Left renal cortex interstitium (tissue), 4 donors: ENCODE measurements at places on chromosomes 11 and 22. TPM values are rescaled to one million over a fixed set of nuclear protein-coding genes. Genes with fewer than 3 reads are reported as not detected.

Gene SCGB1C1
- 0.44 TPM for polyA plus RNA-seq

GRCh38 chr11:86174101-86175046 lies 70.2 kb upstream of the EED start:
- no peak for DNase-seq

DNA sequence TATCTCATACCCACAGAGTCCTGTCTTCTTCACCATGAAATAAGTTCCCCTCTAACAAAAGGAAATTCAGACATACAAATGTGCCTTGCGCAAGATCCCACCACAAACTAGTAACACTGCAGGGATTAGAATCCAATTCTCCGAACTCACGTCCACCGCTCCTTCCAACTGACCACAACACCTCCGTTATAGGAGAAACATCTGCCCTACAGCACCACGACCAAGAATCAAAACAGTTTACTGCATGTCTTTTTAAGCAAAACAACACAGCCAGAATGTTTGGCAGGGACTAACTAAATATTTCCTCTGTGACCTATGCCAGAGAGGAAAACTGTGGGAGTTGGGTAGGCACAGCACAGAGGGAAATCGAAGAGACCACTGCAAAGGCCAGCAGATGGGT lies 72.7 kb upstream of the AKIP1 start:
- DNase-seq: no peak

- no peak for DNase-seq
Measured at GRCh38 chr11:117814766-117815261, 9.7 kb downstream of the FXYD2 start.

DNA sequence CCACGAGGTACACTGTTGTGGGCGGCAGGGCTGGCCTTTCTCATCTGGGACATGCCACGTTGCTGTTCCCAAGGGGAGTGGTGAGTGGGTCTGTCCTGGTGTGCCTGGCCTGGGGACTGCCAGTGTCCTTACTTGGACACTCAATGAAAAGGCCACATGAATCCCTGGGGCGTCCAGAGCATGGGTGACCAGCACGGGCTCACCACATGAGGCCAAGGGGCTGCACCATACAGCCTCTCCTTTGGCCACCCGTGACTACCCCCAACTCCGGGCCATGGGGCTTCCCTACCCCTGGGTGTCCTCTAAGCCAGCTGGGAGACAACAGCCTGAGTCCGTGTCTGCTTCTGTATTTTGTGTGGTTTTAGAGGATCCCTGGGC lies 20.2 kb upstream of the TXNRD2 start:
- DNase-seq: no peak

Gene RAB38
- polyA plus RNA-seq: 18.8 TPM

DNA sequence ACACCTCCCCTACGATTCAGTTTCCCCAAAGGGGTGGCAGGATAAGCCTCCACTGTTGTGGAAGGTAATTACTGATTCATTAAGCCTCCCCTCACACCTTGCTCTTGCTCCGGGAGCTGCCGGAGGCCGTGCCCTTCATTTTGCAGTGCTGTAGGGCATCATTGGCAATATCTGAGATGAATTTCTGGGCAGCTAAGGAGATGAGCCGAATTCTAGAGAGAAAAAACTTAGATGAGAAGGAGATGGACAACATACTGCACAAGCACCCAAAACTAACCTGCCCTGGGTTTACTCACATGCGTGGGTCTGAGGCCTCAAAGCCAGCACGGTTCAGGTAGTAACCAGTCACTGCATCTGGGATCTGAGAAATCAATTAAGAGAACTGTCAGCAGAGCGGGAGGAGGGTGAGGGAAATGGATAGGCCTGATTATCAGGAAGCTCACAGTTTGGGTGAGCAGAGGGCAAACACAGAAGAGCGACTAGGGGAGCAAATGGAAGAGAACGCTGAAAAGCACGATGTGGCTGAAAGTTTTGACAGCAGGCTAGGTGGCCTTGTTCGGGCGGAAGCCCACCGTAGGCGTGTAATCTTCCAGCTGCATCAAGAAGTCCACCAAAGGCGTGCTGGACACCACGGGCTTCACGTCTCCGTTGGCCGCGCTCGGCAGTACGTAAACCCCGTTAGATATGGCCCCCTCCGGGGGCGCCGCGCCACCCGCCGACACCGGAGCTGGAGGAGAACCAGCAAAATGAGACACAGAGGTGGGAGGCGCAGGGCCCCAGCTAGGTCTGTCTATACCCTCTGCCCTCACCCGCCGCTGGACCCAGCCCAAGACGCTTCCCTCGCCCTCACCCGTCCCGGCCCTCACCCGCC lies 689 bp downstream of the TAF10 start:
- DNase-seq: no peak

DNA sequence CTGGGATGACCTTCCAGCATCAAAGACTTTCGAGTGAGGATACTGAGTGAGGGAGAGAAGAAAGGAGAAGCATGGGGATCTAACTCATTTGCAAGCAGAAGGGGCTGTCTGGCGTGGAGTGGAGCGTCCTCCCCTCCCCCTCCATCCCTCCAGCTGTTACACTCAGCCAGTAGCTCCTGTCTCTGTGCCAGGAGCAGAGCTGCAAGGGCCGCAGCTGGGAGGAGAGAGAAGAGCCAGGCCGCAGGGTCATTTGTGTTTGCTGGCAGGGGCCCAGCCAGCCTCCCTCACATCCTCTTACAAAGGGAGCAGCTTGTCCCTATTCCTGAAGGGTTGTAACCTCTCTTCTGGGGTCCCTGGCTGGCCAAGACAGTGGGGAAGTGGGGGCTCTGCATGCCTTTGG lies 57.9 kb downstream of the NECTIN1 start:
- DNase-seq: no peak

DNA sequence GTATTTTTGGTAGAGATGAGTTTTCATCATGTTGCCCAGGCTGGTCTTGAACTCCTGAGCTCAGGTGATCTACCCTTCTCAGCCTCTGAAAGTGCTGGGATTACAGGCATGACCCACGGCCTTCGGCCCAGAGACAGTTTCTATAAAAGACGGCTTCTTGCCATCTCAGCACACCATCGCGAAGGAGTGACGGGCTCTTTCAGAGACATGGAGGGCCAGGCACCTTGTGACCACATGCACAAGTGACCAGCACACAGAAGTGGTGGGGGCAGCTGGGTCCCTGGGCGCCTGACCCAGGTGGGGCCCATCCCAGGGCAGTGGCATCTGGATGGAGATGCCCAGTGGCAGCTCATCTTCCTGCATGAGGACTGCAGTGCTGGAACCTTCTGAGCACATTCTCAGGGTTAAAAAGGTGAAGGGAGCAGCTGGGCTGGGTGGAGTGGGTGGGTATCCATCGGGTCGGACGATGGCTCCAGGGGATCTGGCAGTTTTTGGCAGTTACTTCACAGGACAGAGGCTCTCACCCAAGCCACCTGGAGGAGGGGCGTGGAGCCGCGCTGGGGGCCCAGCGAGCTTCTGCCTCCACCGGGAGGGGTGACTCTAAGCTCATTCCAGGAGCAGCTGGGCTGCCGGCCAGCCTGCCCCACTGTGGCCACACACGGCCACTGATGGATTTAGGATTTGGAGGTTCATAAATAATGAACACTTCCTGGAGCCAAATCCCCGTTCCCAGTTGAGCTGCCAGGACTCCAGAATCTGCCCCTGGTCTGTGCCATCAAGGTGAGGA lies 373.0 kb downstream of the CTTN start:
- no peak for DNase-seq

DNA sequence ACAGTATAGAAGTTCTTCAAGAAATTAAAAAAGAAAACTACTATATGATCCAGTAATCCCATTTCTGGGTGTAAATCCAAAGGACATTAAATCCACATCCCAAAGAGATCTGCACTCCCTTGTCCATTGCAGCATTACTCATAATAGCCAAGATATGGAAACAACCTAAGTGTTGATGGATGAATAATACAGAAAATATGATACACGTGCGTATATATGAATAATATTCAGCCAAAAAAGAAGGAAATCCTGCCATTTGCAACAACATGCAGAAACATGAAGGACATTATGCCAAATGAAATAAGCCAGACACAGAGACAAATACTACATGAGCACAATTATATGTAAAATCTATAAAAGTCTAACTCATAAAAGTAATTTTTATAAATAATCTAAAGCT lies 306.3 kb upstream of the ANO3 start:
- DNase-seq: no peak

Gene SMC1B
- 0.33 TPM for polyA plus RNA-seq

Gene QSER1
- 35.6 TPM for polyA plus RNA-seq

DNA sequence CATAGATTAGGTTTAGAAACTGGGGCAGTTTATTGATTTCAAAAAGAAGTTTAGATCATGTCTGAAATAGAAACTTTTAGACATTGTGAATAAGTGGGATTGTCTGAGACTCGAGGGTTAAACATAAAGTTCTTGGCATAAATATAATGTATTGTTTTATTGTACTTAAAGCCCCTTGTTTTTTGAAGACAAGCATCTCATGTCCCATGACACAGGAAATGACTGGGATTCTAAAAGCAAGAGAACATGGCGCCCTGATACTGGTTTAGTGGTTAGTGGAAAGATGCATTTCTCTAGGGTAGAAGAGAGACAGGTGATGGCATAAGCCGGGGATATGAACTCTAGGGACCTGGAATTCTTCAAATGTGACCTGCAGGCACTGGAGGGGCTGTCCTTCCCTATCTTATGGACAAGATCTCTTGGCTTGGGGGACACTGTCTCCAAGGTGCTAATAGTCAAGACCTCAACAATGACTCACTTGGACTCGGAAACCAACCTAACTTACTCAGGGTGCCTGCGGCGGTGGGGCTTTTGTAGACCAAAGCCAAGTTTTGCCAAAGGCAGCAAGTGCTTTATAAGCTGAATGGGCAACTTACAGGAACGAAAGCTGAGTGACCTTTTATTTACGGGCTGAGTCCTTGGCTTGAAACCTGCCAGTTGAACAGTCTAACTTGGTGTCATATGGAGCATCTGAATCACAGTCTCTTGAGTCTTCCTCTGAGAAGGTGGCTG lies 48.2 kb downstream of the UBASH3B start:
- no peak for DNase-seq

DNA sequence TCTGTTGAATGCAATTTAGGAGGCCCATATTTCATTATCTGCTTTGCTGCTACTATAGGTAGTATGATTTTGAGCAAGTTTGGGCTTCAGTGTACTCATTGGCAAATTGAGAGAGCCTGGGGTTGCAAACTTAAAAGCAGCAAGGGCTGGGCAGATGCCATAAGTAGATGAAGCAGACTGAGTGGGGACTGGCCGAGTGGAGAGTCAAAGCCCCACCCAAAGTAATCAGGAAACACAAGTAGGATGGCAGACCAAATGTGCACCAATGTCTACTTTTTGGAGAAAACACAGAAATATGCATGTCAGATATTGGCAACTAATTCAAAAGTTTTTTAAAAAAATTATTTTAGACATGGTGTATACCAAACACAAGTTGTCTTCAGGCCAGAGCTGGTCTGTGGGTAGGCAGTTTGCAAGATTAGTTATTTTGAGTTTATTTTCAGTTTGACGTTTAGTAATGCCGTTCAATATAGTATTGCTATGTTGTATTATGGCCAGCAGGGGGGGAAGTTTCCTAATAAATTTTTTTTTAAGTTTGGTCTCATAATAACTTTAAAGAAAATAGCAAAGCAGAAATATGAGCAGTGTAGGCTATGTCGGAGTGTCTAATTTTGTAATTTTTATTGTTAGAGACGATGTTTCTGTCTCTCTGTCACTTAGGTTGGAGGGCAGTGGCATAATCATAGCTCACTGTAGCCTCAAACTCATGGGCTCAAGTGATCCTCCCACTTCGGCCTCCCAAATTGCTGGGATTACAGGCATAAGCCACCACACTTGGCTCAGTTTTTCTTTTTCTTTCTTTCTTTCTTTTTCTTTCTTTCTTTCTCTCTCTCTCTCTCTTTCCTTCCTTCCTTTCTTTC lies 105.1 kb downstream of the HIPK3 start:
- peak; percentile 34 for DNase-seq

DNA sequence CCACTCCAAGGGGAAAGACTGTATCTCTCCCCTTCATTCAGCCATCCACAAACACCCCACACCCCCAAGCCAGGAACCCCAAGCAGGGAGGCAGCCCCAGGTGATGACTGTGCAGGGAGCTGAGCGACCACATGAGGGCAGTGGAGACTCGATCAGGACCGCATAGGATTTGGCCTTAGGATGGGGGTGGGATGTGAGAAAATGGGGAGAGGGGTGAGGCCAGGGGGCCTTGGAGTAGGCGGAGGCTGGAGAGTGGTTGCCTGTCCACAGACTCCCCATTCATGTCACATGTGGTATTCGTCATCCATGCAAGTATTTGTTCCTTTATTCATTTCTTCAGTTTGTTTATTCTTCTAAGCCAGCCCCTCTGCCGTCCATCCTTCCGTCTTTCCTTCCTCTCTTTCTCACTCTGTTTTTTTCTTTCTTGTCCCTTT lies 2.7 kb upstream of the RHOD start:
- DNase-seq: no peak
